ENCODE measurements at places on chromosomes 2 and 18.

- DNase-seq = no peak
Observed at GRCh38 chr2:77372636-77373035, 149.5 kb downstream of the LRRTM4 start.

- DNase-seq = peak; percentile 78
Observed at GRCh38 chr18:28003451-28003850, 173.5 kb downstream of the CDH2 start.

- peak; percentile 46 for DNase-seq
Observed at GRCh38 chr2:48844417-48845155, 89.1 kb upstream of the LHCGR start.

DNA sequence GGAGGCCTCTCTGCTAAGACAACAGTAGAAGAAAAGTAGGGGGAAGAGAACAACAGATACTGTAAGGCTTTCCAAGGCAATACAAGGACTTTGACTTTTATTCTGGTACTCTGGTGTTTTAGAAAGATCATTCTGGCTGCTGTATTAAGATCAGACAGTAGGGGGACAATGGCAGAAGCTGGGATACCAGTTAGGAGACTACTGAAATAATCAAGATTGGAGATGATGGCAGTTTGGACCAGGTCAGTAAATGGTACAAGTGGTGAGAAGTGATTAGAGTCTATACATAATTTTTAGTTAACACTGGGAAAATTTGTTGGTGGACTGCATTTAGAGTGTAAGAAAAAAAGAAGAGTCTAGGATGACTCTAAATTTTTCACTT, 139.7 kb downstream of the ROCK1 start:
- peak; percentile 43 for DNase-seq

DNA sequence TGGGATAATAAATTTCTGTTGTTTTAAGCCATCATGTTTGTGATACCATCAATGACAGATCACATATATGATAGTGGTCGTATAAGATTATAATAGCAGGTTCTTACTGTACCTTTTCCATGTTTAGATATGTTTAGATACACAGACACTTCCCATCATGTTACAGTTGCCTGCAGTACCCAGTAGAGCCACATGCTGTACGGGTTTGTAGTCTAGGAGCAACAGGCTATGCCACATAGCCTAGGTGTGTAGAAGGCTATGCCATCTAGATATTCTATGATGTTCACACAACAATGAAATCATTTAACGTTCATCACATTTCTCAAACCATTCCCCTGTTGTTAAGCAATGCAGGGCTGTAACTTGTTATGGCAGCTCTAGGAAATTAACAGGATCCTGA, 132.9 kb upstream of the SH3BP4 start:
- DNase-seq = no peak

- peak; percentile 40 for DNase-seq
Observed at GRCh38 chr18:62612776-62613175, 90.0 kb downstream of the ZCCHC2 start.
